Activated naive CD4-positive, alpha-beta T cell treated with anti-CD3 and anti-CD28 coated beads for 36 hours (primary cell): ENCODE measurements at places on chromosomes 4 and X.

DNA sequence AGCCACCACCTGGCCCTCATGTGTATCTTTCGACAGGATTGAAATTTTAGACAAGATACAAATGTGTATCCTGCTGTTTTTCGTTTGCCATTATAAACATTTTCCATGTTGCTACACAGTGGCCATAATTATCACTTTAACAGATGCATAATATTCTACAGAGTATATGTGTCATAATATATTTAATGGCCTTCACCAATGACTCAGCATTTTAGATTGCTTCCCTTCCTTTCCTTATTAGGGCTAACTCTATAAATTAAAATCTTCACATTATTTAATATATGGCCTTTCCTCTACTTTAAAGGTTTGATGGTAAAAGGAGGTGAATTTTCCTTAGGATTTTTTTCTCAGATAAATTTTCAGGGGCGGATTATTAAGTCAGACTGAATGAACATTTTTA is 97.4 kb downstream of the HS6ST2 start:
- DNase-seq, result no peak

DNA sequence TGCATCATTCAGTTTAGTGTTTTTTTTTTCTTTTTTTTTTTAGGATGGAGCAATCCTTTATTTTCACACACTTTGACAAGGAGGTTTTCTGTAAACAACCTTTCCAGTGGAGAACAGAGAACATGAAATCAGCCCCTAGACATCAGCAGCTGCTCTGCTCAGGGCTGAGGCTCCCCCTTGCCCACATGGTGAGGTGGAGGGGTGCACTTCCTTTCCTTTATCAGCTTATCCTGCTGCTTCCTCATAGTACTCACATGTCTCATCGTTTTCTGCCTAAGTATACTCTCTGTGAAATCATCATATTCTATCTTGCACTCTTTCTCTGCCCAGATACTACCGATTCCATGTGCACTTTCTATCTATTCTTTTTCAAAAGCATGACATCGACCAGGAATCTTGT is 47.6 kb upstream of the PRSS12 start:
- DNase-seq, result no peak

DNA sequence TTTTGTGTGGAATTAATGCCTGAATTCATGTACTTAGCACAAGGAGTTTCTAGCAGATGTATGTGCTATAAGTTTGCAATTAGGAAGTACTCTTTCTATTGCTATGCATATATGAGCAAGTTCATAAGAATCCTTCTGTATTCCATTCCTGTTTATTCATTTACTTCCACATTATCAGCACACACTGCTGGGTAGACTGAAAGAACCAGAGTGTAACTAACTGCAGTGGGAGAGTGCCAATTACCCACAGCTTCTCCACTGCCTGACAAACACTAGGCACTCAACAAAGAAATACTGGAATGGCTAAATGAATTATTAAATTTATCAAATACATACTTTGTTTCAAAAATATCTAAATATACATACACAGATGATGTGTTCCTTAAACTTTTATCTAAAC is 219.6 kb downstream of the CAMK2D start:
- DNase-seq, result no peak

GRCh38 chr4:113555868-113556267 is 205.7 kb downstream of the CAMK2D start:
- DNase-seq, result no peak

DNA sequence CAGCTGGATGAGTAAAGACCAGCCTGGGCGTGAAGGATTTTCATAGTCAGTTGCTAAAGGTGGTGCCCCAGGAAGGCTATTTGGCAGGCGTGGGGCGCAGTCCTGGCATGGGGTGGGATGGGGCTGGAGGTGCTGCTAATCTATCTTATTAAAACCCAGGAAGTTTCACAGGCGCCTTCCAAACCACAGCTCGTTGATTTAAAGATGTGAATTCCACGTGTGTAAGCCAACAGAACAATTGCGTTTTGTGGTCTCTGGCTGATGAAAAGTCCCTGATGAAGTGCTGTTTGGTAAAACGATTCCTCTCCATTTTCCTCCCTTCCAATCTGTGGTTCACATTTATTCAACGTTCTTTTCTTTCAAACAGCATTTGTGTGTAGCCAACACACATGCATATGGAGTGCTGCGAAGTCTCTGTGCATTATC is 105.0 kb downstream of the TBL1X start:
- no peak for DNase-seq

DNA sequence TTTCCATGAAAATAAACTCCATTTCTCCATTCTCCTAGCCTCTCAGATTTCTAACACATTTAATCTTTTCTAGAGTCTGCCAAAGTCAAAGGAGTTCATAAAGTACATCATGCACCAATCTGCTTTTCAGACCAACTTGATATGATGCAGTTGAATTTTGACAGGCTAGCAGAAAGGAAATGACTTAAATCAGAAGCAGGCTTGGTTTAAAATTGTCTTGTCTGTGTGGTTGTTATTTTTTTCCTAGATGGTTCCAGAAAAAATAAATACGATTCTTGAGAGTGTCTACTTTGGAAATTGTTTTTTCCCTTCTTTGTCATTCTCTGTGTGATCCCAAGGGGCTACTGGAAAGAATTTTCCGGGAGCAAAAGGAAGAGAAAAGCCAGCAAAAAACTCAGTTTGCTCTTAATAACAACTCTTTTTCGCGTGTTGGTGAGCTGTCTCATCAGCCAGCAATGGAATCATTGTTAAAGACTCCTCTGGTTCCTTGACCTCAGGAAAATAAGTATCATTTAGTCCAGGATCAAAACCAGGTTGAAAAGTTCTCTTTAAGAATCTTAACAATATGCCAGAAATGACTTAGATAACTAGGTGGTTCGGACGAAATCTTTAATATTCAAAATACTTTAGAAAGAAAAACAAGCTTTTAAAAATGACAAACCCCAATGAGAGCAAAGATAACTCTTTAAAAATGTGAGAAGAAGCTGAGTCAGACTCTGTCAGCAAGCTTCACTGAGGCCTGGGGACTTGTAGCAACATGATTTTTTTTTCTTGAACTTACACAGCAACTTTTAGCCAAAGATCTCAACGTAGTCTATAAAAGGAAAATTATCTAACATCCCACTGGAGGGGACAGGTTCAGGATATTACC is 49.7 kb upstream of the GAB1 start:
- no peak for DNase-seq

DNA sequence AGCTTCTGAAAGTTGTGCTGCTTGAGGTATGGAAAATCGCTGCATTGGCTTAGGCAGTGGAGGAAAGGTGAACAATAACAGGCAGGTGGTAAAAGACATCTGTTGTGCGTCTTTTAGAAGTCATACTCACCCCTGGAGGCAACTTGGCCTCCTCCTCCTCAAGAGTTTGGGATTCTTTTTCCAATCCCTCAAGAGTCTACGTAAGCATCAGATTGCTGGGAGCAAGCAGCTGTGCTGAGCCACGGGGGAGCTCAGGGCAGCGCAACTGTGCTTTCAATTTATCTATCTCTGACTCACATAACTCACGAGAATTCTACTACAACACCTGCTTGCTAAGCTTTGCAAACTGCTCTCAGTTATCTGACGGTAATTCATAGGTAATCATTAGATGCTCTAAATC is 6.4 kb upstream of the RBMX2 start:
- DNase-seq, result no peak

DNA sequence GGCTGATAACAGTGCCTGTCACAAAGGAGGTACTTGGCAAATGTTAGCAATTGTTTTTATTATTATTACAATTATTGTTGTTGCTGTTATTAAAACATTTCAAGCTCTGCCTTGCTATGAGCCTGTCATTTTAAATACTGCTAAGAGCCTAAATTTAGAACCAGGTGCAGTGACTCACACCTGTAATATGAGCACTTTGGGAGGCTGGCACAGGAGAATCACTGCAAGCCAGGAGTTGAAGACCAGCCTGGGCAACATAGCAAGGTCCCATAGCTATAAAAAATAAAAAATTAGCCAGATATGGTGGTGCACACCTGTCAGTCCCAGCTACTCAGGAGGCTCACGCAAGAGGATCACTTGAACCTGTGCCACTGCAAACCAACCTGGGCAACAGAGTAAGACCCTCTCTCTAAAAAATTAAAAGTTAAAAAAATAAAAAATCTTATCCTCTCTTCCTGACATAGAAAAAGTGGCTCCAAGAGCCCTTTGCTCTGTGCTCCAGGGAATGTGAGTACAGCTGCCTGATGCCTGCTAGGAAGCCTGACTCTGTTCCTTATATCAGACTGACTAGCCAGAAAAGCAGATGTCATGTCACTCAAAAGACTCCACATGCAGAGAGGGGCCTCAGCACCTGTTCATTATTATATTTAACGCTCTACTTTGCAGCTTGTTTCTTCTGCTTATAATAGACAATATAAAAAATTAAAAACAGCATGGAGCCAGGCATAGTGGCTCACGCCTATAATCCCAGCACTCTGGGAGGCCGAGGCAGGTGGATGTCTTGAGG is 234.0 kb downstream of the OPHN1 start:
- DNase-seq, result no peak

DNA sequence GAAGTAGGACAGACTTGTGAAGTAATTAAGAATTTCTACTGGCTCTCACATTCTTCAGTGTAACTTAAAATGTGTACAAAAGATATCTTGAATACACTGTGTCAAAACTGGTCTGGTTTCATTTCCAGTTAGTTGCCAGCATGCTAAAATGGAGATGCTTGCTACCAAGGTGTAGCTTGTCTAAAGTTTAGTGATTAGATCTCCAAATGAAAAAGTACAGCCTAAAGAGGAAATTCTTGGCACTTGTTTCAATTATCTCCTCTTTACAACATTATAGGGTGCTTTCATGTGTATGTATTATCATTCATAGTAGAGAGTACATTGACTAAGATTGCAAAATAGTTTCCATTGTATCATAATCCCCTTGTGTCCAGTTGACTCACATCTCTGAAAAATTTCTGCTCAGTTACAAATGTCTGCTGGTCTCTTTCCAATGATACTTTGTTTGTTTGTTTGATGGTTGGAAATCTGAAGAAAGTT is 97.3 kb upstream of the SPRY1 start:
- DNase-seq, result no peak

GRCh38 chr4:13888112-13888511 is 260.6 kb upstream of the BOD1L1 start:
- no peak for DNase-seq

- DNase-seq, result no peak
These were observed 2061.7 kb upstream of the AGA start for GRCh38 chr4:179503976-179504375.

- no peak for DNase-seq
These were observed 19.7 kb upstream of the SCRG1 start for GRCh38 chr4:173418639-173419038.

- no peak for DNase-seq
These were observed 90.2 kb downstream of the FAM53A start for GRCh38 chr4:1593881-1594345.

DNA sequence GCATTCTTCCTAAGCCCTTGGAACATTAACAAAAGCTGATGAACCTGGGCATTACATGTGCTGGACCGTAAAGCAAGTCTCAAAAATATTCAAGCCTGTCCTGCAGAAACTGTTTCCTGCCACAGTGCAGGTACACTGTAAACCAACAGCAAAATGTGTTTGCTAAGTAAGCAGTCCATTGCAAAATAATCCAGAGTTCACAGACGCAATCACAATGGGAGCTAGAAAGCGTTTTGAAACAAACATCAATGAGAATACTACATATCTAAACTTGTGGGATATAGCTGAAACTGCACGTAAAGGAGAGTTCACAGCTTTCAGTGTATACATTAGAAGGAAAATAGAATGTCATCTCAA is 61.6 kb downstream of the RGS12 start:
- no peak for DNase-seq

DNA sequence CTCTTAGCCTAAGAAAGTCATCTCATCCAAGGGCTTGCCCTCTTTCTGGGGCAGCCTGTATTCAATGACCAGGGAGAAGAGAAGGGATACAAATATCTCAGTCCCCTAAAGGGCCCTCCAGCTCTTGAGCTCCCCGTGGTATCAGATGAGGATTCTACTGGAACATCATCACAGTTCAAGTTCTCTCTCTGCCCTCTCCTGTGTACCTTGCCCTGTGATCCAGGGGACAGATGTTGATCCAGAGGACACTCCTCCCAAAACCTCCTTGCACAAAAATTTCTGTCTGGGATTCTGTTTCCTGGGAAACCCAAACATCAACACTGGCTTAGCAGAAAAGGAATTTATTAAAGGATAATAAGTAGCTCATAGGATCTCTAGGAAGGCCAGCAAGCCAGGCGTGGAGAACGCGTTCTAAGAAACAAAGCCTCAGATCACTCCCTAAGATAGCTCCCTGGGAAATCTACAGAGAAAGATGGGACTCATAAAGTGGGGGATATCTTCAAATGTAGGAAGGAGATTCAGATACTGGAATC is 296.3 kb upstream of the KLF3 start:
- DNase-seq, result no peak

- no peak for DNase-seq
These were observed 62.2 kb downstream of the TIGD2 start for GRCh38 chr4:89173336-89174090.

DNA sequence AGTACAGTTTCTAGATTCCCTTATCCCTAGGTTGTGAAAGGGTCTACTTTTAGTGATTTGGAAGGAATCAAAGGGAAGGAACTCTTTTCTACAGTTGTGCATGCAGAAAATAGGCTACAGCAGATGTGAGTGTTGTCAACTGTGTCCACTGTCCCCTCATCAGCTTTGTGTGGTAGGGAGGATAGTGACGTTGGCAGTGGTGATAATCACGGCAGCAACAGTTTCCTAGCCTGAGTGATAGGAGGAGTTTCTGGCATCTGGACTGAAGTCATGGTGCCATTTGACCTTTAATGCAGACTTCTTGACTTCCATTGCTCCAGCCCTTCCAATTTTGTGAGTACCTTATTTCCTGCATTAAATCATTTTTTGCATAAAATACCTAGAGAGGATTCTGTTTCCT is 39.3 kb downstream of the SRPX start:
- DNase-seq, result no peak

GRCh38 chr4:51884055-51884454 is 41.1 kb downstream of the DCUN1D4 start:
- no peak for DNase-seq

- no peak for DNase-seq
These were observed 111.2 kb upstream of the PLS3 start for GRCh38 chrX:115449742-115450141.

- peak; percentile 69 for DNase-seq
These were observed at the start of gene ING2 for GRCh38 chr4:183504930-183505610. ING2 (plus strand) TSS chr4:183505058; CDS start chr4:183505196, 138 bp downstream.

DNA sequence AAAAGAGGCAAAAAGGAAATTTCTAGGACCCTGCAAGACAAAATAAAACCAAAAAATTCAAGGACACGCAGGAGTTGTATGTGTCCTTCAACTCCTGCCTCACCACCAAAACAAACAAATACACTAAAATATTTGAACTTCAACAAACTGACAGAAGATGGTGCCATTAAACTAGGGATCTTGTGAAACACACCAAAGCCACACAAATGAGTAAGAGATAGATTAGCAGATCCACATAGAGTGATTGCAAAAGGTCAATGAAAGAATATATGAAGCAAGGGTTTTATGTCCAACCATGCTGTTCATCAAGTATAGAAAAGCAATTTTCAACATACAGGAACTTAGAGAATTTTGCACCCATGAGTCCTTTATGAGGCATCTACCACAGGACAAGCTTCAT is 40.1 kb upstream of the SCML1 start:
- no peak for DNase-seq
